Left forelimb (tissue), 1 donor: ENCODE measurements at places on chromosomes 7 and 10.

DNA sequence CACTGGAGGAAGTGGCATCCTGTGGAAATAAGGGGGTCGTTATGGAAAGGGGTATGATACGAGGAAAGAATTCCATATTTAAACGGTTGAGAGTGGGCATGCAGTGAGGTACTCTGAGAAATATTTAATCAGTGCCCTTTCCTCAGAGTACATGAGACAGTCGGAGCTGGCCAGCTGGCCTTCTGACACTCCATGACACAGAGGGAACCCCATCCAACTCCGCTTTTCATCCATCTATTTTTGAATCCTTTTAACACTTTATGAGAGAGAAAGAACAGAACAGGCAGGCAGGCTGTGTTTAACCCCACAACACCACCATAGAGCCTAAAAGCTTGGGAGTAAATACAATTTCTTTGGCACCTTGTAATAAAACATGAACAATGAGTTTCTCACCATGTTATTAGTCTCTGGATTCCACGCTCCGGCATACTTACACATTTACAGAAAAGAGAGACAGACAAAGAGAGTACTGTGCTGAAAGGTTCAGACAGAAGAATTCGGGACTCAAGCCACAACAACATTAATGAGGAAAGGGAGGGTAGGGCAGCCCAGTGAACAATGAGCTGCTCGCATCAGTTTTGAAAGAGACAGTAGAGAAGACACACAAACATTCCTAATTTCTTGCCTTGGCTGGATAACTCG, 124.2 kb upstream of the PDLIM1 start:
- no peak for DNase-seq

- no peak for DNase-seq
Observed at GRCh38 chr7:6615723-6616555, 529 bp downstream of the ZNF853 start.

DNA sequence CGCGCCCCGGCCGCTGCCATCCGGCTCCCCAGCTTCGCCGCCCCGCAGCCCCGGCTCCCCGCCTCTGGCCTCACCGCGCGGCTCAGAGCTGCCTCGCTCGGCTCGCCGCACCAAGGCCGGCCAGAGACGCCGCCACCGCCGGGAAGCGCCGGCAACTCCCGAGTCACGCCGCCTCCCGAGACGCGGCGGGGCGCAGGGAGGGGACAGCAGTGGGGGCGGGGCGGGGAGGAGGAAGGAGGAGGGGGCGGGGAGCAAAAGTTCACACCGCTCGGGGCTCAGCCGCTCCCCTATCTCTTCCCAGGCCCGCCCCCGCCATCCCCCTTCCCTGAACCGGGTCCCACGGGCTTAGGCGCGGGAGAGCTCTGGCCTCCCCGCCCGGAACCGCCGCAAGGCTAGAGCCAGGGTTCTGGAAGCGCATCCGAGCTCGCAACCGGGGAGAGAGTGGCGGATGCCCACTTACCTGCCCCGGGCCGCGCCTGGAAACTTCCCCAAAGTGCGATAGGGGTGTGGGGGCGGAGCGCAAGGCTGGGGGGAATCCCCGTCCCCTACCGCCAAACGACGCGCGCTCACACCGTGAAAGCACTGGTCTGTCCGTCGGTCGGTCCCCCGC, 1.0 kb downstream of the CHST15 start:
- DNase-seq: peak; percentile 79

DNA sequence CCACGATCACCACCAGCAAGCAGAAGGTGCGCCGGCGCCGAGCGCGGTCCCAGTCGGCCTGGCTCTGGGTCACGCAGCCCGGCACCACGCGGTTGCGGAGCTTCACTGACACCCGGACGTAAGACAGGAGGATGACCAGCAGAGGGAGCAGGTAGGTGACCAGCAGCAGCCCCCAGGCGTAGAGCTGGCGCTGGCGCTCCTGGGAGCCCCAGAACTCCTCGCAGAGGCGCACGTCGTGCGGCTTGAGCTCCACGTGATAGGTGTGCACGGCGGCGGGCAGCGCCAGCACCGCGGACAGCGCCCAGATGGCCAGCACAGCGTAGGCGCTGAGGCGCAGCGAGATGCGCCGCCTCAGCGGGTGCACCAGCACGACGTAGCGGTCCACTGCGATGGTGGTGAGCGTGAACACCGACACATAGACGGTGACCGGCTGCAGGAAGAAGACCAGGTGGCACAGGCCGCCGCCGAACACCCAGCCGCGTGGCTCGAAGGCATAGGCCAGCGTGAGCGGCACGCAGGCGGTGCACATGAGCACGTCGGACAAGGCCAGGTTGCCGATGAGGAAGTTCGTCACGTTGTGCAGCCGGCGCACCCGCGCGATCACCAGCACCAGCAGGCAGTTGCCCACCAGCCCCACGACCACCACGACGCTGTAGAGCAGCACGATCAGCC, 920 bp downstream of the PRLHR start:
- peak; percentile 74 for DNase-seq

GRCh38 chr7:20440472-20441105, 109.9 kb downstream of the ITGB8 start:
- DNase-seq: no peak

DNA sequence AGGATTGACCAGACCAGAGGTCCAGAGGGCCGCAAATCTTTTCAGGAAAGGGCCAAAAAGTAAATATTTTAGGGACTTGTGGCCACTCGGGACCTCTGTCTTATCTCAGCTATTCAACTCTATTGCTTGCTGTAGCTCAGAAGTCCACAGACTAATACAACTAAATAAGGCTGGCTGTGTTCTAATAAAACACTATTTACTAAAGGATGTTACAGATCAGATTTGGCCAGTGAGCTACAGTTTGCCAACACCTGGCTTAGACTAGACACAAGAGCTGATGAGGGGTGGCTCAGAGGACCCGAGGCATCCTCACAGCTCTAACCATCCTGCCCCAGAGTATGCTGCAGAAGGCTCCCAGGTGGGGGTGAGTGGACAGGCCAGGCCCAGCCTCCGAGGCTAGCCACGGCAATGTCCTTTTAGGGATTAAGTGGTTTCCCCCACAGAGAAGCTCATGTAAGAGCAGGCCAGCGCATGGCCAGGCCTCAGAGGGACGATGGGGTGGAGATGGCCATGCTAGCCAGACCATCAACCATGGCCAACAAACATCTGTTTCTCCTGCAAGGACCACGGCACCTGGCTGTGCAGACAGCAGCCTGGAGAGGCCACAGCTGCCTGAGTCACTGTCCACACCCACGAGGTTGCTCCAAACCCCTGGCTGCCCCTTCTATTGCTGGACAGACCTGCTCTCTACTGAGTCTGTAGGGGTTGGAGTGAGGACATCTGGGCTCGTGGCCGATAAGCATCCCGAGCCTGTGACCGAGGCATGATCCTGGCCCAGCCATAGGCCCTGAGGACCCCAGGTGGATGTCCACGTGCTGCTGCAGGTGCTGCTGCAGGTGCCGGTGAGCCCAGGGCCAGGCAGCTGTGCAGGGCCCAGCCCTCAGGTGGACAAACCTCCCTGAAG, 76.5 kb downstream of the AFAP1L2 start:
- DNase-seq: no peak

DNA sequence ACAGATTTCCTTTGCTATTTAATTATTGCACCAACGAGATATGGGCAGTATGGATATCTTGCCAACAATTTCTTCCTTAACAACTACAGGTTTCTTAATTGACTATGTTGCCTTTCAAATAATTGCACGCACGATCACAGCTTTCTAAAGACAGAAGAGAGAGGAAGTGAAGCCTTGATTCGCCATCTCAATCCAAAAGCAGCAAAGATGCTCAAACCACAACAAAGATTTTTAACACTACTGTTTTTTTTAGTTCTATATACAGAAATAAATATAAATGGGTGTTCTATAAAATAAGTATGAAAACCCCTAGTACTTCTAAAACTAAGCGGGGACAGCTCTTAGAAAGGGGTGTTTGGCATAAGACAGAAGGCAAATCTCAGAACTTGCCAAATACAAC, 251.3 kb downstream of the SFMBT2 start:
- no peak for DNase-seq

DNA sequence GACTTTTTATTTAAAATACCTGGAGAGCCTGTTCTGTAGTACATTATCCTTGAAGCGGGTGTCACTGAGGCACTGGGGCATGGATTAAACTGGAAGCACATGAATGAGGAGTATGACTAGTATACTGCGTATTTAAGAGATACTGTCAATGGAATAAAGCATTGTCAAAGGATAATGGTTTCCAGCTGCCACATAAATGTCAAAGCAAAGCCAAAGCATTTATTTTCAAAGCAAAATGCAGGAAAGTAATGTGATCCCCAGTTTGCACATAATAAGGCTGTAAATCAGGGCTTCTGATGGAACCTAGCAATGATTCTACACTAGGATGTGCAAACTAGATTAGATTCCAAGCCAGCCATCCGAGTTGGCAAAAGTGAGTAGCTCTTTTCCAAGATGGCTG, 240.1 kb downstream of the POU6F2 start:
- DNase-seq: no peak

DNA sequence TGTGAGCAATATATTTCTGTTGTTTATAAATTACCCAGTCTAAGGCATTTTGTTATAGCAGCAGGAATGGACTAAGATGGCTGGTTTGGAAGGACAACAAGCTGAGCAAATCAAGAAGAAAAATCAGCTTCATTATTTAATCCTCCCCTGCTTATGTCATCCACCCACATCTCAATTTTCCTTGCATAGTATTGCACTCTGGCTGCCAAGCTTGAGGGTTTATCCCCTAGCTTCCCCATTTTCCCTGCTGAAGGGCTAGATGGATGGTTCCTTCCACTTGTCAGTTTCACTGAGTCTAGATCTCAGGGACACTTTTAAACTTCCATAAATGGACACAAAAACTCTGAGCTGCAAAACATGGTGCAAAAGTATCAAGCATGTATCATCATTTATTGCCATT, 75.2 kb upstream of the LAMB4 start:
- no peak for DNase-seq

- no peak for DNase-seq
Observed at GRCh38 chr7:46993396-46993795, 588.5 kb downstream of the TNS3 start.

DNA sequence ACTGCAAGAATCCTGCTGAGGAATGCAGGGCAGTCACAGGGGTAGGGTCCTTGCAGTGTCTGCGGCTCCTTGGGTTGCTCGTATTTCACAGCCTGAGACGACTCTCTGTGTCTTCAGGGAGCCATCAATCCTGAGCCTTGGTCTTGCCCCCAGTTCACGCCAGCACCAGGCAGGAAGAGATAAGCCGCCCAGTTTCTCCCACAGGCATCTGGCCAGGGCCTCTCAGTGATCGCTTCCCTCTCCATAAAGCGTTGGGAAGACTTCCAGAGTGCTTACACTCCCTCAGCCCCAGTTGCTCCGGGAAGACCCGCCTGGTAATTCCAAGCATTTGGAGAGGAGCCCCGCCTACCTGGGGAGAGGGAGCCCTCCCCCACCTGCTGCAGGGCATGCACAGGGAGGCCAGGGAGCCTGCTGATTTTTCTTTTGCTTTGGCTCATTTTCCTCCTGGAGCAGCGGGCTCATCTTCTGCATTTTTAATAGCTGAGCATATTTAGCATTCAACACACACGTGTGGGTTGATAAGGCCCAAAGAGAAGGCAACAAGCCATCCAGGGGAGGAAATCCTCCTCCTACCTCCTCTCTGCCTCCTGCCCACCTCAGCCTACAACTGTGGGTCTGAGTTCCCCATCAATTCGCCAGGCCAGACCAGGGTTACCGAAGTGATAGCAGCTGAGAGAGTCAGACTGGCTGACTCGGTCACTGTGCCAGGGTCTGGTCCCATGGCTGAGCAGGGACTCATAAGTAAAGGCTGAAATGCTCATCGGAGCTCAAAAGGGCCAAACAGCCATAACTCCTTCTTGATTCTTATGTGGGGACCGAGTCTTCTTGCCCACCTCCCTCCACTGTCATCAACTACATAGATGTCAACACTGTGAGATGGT, 74.4 kb upstream of the EFCAB10 start:
- no peak for DNase-seq

DNA sequence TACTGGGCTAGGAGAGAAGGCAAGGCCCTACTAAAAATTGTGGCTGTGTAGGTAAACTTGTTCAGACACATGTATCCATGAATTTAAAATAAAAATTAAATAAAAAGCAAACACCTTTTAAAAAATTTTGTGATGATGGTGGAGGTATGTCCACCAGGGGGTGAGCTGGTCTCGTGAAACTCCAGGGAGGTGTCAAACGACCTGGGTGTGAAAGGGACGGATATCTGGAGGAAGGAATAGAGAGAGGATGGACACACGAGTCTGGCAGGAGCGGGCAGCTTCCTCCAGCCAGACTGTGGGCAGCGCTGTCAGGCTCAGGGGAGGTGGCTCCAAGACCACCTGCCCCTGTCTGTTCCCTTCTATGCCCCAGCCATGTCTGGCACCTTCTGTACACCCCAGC, 34.8 kb upstream of the DMBT1 start:
- DNase-seq: no peak
